ENCODE measurements at places on chromosomes 4 and X.

DNA sequence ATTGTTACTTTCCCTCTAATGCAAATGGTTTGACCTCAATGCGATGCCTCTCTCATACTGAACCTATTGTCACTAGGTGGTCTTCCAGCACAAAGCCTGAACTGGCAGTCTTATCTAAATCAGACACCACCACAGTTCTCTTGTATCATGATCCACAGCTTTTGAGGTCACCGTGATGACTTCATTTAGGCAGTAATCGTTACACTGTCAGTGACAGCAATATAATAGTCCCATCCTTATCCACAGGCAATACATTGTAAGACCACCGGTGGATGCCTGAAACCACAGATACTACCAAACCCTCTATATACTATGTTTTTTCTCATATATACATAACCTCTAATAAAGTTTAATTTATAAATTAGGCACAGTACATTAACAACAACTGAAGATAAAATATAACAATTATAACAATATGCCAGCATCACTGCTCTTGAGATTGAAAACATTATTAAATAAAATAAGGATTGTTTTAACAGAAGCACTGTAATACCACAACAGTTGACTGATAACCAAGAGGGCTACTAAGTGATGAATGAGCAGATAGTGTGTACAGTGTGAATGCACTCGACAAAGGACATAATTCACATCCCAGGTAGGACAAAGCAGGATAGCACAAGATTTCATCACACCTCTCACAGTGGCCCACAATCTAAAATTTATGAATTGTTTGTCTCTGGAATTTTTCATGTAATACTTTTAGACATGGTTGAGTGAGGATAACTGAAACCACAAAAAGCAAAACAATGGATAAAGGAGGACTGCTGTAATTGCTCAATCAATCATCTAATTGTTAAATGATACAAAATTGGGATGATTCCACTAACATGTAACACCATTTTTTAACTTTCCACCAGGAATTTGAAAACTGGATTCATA, 419.4 kb downstream of the CENPC start:
- no peak for DNase-seq

DNA sequence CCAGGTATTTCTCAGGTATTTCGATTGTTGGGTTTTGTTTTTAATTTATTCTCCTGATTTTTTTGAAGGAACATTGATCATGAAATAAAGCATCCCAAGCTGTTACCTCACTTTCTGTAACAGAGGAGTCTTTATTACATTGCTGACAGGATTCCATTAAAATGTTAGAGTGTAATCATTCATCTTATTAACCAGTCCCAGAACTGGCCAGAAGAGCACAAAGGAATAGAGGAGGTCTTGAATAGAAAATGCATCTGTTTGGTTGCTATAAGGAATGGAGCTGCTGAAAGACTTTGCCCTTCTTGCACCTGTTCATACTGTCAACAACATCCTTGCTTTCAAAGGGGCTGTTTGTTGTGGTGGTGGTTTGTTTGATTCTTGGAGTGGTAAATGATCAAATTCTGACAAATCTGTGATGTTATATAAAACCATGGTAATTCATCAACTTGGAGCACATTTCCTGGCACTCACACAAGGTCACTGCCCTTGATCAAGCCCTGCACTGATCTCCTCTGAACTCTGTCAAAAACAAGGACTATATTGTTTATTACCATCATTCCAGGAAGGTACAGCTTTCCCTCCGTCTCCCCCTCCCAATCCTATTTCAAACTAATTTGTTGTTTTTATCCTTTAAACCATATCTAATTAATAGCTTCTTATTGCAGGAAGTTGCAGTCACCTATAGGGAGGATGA, 215.8 kb downstream of the PCDH19 start:
- no peak for DNase-seq

DNA sequence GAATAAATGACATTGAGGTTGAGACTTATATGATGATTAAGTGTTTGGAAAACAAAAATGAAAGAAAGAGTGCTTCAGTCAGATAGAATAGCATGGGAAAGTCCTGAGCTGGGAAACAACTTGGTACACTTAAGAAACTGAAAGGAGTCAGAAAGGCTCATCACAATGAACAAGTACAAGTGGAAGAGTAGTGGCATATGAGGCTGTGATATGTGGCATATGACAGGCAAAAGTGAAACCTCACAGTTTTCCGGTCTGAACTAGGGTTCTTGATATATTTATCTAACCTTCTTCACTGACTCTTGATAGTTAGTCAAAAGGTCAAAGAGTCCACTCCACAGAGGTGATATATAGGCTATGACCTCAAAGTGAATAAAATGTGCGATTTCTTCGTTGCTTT, 537.1 kb upstream of the CXorf51A start:
- DNase-seq = no peak

DNA sequence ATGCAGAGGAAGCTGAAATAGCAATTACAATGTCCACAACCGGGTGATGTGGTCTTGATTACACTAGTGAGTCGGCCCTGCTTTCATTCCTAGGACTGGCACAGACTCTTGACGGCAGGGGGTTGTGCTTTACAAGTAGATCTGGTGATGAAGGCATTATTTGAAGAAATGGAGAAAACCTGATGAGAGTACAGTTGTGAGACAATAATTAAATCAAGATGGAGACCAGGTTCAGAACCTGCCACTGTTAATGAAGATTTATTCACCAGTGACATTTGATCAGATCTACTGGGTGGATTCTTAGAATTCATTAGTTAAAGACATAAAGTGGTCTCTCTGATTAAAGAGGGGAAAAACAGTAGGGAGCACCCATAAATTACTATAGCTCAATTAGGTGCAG, 747.2 kb downstream of the STPG2 start:
- DNase-seq = no peak

DNA sequence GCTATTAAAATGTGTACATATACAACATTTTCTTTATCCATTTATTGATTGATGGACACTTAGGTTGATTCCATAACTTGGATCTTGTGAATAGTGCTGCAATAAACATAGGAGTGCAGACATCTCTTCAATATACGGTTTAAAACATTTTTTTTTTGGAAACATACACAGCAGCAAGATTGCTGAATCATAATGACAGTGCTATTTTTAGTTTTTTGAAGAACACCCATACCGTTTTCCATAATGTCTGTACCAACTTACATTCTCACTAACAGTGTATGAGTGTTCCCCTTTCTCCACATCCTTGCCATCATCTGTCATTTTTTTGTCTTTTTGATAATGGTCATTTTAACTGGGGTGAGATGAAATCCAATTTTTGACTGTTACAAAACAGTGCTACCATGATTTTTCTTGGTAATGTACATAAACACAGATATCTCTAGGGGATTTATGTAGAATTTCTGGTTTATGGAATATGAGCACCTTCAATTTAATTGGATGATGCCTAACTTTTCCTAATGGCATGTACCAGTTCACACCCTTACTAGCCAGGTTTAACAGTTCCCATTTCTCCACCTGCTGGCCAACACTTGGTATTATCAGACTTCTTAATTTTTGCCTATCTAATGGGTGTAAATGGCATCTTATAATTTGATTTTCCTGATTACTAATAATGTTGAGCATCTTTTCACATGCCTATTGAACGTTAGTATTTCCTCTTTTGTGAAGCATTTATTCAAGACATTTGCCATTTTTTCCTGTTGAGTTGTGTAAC, 21.0 kb upstream of the TMSB15B start:
- peak; percentile 63 for DNase-seq

Data from epithelial cell of esophagus (primary cell).